ENCODE measurements at places on chromosomes 7 and 10.
A peak's percentile ranks its signal among the peaks of the same experiment; 100 is the strongest.

DNA sequence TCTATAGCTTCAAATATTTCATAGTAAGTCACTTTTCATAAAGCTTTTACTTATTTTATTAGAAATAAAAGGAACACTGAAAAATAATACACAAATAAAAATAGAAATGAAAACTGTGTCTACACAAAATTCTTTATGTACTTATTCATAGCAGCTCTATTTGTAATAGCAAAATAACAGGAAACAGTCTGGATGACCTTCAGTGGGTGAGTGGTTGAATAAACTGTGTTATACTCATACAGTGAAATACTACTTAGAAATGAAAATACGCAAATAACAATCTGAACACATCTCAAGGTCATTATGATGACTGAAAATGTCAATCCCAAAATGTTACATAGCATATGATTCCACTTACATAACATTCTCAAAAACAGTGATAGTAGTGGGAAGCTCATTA is 138.7 kb upstream of the PCLO start:
- no peak overlapping the region for H3K27ac ChIP-seq
- H3K4me1 ChIP-seq: no peaks in the 10 kb centered on the region
- H3K4me3 ChIP-seq: no peak overlapping the region
- no peak for DNase-seq

DNA sequence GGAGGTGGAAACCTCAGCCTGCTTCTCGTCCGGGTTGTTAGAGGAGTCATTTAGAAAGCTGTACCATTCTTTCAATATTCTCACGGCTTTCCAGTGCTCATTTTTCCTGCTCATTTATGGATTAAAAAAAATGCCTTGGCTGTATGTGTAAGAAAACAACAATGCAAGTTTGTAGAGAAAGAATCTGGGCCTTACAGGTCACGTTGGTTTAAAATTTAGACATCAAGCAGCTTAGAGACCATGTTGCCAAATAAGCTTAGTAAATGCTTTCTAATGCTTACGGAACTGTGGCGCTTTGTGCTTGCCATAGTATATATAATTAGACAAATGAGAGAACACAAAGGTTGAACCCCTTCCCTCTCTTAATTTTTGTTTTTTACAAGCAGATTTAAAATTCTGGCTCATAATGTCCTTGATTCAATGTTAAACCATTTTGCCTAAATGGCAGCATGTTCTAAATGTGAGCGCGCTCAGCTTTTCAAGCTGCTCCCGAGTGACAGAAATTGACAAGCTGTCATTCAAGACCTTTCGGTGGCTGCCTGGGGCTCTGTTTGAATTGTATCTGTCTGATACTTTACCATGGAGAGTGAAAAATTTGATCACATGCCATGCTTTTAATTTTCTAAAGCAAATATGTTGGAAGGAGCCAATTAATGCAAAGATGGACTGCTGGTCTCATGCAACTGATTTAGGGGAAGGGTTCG is 1.1 kb downstream of the ARMS2 start:
- no peak for DNase-seq
- no peak overlapping the region for H3K4me3 ChIP-seq
- H3K27me3 ChIP-seq: peaks cover 29% of the 10 kb centered on the region
- H3K27ac ChIP-seq: no peak overlapping the region
- H3K4me1 ChIP-seq: peaks cover 5% of the 10 kb centered on the region

DNA sequence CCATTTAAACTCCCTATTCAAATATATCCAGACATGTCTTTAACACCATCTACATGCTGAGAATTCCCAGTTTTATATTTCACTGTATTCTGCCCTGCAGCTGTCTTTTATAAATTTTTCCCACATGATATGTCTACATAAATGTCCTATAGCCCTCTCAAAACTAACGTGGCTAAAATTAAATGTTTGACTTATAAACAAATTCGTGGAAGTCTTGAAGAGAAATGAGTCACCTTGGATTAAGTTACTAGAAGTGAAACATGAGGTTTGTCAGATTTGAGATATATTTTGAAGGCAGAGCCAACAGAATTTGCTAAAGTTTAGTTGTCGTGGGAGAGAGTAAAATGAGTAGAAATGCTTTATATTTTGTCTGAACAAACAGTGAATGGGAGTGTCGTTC is 386.9 kb upstream of the CNTNAP2 start:
- no peak overlapping the region for H3K27ac ChIP-seq
- no peak overlapping the region for H3K4me3 ChIP-seq
- no peaks in the 10 kb centered on the region for H3K27me3 ChIP-seq

- no peaks in the 10 kb centered on the region for H3K4me1 ChIP-seq
- no peaks in the 10 kb centered on the region for H3K36me3 ChIP-seq
- no peak overlapping the region for H3K4me3 ChIP-seq
- no peak overlapping the region for H3K27ac ChIP-seq
- peak; percentile 16 for DNase-seq
Measured at GRCh38 chr7:42876182-42877068, 35.4 kb downstream of the C7orf25 start.

DNA sequence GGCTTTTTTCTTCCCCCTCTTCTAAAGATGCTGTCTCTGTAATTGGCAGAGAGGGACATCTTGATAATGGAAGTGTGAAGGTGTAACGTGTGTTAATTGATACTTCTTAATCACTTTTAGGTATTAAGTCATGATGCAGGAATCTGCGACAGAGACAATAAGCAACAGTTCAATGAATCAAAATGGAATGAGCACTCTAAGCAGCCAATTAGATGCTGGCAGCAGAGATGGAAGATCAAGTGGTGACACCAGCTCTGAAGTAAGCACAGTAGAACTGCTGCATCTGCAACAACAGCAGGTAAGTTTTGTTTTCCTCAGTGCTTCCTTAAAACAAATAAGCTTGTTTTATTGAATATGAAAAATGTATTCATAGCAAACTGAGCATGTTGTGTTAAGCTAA is 11.8 kb downstream of the FOXP2 start:
- H3K27me3 ChIP-seq: no peaks in the 10 kb centered on the region
- H3K4me1 ChIP-seq: no peaks in the 10 kb centered on the region
- no peak for DNase-seq
- H3K36me3 ChIP-seq: no peaks in the 10 kb centered on the region
- H3K4me3 ChIP-seq: no peak overlapping the region

DNA sequence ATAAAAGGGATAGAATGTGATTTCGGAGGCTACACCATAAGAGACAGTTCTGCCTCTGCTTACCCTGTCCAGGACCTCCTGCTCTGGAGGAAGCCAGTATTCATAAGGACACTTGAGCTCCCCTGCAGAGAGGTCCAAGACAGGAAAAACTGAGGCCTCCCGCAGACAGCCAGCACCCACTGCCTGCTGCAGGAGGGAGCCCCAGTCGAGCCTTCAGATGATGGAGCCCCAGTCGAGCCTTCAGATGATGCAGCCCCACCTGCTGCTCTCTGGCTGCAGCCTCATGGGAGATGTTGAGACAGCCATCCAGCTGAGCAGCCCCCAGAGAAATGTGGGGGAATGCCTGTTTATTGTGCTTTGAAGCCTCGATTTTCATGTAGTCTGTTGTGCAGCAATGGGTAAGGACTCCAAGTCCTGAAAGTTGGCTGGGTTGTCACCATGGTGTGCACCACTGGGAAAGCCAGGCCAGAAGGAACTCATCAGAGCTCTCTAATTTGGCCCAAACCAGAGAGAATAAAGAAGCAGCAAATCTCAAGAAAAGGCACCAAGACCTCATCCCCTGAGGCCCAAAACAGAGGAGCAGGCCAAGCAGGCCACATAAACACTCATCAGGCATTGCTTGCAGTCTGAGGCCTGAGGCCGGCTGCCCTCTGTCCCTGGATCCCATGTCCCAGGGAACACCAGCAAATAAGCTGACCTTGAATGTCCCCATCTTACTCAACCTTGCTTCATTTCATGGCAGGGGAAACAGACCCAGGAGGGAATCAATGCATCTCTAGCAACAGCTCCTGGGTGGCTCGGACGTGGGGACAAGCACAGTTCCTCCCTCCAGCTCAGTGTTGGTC is 30.9 kb downstream of the CALML5 start:
- no peak for DNase-seq
- H3K36me3 ChIP-seq: no peaks in the 10 kb centered on the region
- H3K27me3 ChIP-seq: no peaks in the 10 kb centered on the region
- no peak overlapping the region for H3K4me3 ChIP-seq
- H3K4me1 ChIP-seq: no peaks in the 10 kb centered on the region

DNA sequence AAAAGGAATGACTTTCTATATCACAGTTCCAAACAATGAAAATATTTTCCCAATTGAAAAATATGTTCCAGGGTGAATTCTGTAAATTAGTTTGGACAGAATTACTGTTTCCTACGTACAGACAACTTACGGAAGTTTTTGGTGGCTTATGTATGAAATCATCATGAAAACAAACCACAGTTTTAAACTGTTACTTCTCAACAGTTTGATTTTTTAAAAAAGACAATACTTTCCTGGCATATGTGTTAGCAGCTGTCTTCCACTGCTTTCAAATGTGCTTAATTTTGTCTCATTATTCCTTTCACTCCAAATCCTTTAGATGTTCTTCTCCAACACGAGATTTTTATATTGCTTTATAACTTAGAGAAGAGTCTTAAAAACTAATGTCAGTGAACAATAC is 56.2 kb downstream of the SEMA3A start:
- DNase-seq: no peak
- H3K4me3 ChIP-seq: no peak overlapping the region
- H3K27ac ChIP-seq: no peak overlapping the region
- no peaks in the 10 kb centered on the region for H3K4me1 ChIP-seq
- H3K27me3 ChIP-seq: no peaks in the 10 kb centered on the region

- no peak overlapping the region for H3K4me3 ChIP-seq
- DNase-seq: no peak
- H3K27ac ChIP-seq: no peak overlapping the region
- H3K4me1 ChIP-seq: no peaks in the 10 kb centered on the region
Measured at GRCh38 chr10:43131256-43131655, 7.0 kb upstream of the CSGALNACT2 start.

DNA sequence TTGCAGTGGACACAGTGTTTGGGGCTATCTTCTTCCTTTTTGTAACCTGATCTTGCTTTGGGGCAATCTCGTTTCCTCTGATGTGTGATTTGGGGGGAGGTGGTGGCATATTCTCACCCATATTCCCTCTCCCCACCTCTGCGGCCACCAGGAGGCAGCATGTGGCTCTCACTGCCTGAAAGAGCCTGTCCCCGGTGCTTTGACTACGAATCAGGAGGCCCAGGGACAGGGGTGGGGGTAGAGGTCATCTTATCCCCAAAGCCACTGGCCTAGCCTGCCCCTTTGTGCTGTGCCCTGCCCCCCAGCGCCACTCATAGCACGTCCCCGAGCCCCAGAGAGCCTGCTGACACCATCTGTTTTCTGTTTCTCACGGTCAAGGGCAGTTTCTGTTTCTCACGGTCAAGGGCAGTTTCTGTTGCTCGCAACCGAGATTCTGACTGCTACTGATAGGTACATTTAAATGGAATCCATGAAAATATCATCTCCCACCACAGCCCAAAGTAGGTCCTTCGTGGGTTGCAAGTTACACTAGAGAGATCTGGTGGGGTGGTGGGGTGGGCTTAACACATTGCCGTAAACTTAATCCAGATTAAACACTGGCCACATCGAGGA is 28.2 kb downstream of the PHYH start:
- H3K36me3 ChIP-seq: no peaks in the 10 kb centered on the region
- peak; percentile 49 for DNase-seq
- no peak overlapping the region for H3K27ac ChIP-seq
- H3K4me1 ChIP-seq: no peaks in the 10 kb centered on the region
- H3K4me3 ChIP-seq: no peak overlapping the region

GRCh38 chr7:14380881-14381280 is 391.4 kb upstream of the ETV1 start:
- no peak overlapping the region for H3K27ac ChIP-seq
- no peak overlapping the region for H3K4me3 ChIP-seq
- H3K4me1 ChIP-seq: no peaks in the 10 kb centered on the region
- no peaks in the 10 kb centered on the region for H3K27me3 ChIP-seq
- H3K36me3 ChIP-seq: no peaks in the 10 kb centered on the region
- no peak for DNase-seq

GRCh38 chr7:117728890-117729624 is 144.2 kb downstream of the CTTNBP2 start:
- no peaks in the 10 kb centered on the region for H3K27me3 ChIP-seq
- no peaks in the 10 kb centered on the region for H3K4me1 ChIP-seq
- no peak for DNase-seq
- H3K27ac ChIP-seq: no peak overlapping the region
- no peak overlapping the region for H3K4me3 ChIP-seq

DNA sequence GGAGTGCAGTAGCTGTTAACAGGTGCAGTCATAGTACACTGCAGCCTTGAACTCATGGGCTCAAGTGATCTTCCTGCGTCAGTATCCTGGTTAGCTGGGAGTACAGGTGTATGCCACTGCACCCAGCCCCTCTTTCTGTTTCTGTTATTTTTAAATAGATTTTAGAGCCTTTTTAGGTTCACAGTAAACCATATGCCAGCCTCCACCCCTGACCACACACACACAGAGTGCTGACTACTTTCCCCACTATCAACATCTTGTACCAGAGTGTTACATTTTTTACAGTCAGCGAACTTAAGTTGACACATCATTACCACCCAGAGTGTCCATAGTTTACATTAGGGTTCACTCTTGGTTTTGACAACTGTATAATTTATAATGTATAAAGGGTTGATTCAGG is 32.1 kb downstream of the MARCHF5 start:
- no peak overlapping the region for H3K27ac ChIP-seq
- no peak for DNase-seq
- no peaks in the 10 kb centered on the region for H3K4me1 ChIP-seq
- H3K4me3 ChIP-seq: no peak overlapping the region
- no peaks in the 10 kb centered on the region for H3K36me3 ChIP-seq

DNA sequence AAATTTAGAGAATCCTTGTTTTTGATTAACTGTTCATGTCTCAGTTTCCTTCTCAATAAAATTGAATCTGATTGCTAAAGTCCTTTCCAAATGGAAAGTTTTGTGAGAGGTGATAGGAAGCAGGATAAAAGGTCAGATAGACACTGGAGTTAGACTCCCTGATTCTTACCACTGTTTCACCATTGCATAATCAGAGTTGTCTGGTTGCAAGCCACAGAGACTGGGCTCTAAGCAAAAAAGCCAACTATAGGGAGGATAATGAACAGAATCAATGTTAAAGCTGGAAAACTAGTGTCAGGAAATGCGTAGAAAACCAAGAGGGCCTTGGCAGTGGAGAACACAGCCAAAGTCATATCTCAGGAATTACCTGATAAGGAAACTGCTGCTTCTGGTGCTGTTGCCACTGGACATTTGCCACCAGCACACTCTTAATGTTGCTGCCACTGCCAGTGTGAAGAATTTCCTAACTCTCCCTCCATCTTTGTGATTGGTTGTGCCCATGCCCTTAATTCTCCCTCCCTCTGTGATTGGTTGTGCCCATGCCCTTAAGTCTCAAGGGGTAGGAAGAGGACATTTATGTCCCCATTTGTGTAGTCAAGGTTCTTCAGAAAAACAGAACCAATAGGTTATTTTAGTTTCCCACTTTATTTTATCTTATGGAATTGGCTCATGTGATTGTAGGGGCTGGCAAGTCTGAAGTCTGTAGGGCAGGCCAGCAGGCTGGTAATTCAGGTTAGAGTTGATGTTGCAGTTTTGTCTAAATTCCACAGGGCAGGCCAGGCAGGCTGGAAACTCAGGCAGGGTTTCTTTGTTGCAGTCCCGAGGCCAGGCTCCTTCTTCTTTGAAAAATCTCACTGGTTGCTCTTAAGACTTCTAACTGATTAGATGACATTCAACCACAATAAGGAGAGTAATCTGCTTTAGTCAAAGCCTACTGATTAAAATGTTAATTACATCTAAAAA is 639.0 kb downstream of the REEP3 start:
- H3K36me3 ChIP-seq: no peaks in the 10 kb centered on the region
- no peaks in the 10 kb centered on the region for H3K27me3 ChIP-seq
- no peak overlapping the region for H3K27ac ChIP-seq
- H3K4me3 ChIP-seq: no peak overlapping the region

Measured in CD8-positive, alpha-beta memory T cell (primary cell).